ENCODE measurements at places on chromosomes 2 and 18.

- DNase-seq: no peak
Observed at GRCh38 chr2:18762667-18763066, 173.3 kb upstream of the NT5C1B start.

- DNase-seq: no peak
Observed at GRCh38 chr2:128350736-128351135, 32.1 kb upstream of the HS6ST1 start.

DNA sequence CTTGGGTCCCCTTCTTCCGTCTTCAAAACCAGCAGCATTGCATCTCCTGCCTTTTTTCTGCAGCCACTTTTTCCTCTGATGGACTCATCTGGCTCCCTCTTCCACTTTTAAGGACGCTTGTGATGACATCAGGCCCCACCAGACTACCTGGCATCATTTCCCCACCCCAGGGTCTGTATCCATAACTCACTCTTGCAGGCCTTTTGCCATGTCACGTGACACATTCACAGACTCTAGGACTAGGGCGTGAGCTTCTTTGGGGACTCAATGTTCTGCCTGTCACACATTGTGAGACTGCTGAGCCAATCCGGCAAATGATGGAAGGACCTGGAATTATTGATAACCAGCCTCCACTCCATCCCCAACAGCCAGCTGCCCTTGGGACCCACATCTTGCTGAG lies 23.6 kb downstream of the NPPC start:
- DNase-seq: no peak

GRCh38 chr18:9240270-9240669 lies 94.3 kb upstream of the TWSG1 start:
- no peak for DNase-seq

GRCh38 chr2:236785611-236786057 lies 216.0 kb downstream of the ACKR3 start:
- DNase-seq: no peak

- no peak for DNase-seq
Observed at GRCh38 chr2:223854741-223855140, 17.4 kb upstream of the AP1S3 start.
